ENCODE measurements at places on chromosomes 6 and 20.

GRCh38 chr6:126529637-126530362, 189.9 kb downstream of the CENPW start:
- DNase-seq: no peak

DNA sequence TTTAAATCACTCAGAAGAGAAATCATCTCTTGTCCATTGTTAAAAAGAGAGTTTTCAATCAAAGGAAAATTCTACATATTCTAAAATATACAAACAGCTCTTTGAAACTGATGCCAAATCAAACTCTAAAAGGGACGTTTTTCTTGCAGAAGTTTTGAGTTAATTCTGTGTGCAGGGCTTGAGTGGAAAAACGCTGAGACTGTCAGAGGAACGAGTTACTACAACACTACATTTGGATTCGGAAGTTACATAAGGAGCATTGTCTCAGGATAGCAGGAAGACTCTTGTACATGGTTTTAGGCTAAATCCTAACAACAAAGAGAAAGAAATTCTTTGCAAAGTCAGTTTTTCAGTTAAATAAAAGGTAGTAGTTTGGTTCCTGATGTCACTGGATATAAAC, 155.7 kb upstream of the SUPT3H start:
- no peak for DNase-seq

- no peak for DNase-seq
Observed at GRCh38 chr6:6033858-6034257, 27.1 kb upstream of the NRN1 start.

- DNase-seq: no peak
Observed at GRCh38 chr6:129631070-129631469, 78.9 kb downstream of the ARHGAP18 start.

- DNase-seq: no peak
Observed at GRCh38 chr20:4802527-4802926, 80.8 kb downstream of the PRND start.

- no peak for DNase-seq
Observed at GRCh38 chr20:50475681-50476292, 34.4 kb upstream of the PTPN1 start.

GRCh38 chr6:73169111-73169510, 56.2 kb downstream of the KHDC1L start:
- no peak for DNase-seq

- DNase-seq: no peak
Observed at GRCh38 chr20:35167787-35168186, 4.1 kb upstream of the PROCR start.

DNA sequence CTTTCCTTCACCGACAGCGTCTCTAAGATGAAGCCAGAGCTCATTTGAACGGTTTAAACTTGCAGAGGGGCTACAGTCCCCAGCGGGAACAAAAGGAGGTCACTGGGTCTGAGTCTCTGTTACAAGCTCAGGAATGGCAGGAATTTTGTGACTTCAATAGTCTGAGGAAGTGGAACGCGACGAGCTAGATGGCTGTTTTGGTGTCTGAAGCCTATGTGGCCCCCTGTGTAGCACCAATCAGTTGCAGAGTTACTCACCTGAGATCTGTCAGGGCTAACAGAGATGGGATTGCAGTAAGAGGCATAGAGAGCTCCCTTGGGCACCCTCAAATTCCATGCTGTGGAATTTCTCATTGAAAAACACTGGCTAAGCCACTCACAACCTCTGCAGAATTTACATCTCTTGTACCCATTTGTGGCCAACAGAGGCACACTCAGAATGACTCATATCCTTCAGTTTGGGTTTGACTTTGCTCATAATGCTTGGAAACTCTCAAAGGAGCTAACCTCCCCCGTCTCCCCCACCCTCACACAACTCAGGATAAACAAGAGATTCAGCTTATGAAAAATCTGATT, 7.1 kb upstream of the TCP11 start:
- DNase-seq: no peak

DNA sequence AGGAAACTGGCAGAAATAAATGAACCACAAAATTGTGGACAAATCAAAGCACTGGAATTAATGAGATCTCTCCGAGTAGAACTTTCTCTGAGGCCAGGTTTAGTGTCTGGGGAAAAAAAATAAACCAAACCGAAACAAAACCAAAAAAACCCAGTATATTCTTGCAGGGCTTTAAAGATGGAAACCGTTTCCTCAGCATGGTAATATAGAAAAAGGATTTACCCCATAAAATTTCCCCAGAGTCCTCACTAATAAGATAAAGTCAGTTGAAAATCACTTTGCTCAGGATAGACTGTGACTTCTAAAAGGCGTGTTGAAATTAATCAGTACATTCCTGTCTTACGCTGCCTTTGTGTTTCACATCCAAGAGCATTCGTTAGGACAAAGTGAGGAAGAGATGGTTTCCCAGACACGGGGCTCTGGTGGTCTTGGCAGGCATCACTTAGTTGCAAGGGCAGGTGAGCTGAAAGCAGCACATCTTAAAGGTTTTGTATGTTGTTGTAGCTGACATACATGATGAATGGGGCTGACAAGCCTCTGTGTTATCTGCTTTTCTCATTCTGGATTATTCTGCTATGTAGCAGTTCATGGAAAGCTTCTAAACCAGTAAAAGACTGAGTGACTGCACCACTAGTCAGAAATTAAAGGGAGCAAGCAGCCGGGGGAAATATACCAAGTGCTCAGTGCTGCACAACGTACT, 85.2 kb upstream of the PRL start:
- DNase-seq: no peak

DNA sequence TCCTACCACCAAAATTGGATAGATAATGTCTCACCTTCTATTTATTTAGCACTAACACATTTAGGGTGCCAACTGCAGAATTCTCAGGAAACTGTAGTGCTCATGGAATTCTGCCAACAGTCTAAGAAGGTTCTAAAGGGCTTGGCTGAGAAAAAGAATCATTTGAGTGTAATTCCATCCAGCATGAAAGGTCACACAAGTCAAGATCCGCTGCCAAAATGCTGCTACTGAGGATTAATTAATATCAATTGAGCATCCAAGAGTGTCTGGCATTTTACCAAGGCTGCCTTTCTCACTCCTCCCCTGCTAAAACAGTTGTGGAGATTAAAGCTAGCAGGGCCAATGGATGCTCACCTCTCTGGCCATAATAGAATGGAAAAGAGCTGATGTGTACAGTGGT, 112.7 kb downstream of the FHL5 start:
- no peak for DNase-seq

GRCh38 chr20:41958391-41958790, 340.2 kb upstream of the CHD6 start:
- DNase-seq: no peak

- peak; percentile 30 for DNase-seq
Observed at GRCh38 chr6:26400626-26401025, 1.4 kb upstream of the BTN3A1 start.

DNA sequence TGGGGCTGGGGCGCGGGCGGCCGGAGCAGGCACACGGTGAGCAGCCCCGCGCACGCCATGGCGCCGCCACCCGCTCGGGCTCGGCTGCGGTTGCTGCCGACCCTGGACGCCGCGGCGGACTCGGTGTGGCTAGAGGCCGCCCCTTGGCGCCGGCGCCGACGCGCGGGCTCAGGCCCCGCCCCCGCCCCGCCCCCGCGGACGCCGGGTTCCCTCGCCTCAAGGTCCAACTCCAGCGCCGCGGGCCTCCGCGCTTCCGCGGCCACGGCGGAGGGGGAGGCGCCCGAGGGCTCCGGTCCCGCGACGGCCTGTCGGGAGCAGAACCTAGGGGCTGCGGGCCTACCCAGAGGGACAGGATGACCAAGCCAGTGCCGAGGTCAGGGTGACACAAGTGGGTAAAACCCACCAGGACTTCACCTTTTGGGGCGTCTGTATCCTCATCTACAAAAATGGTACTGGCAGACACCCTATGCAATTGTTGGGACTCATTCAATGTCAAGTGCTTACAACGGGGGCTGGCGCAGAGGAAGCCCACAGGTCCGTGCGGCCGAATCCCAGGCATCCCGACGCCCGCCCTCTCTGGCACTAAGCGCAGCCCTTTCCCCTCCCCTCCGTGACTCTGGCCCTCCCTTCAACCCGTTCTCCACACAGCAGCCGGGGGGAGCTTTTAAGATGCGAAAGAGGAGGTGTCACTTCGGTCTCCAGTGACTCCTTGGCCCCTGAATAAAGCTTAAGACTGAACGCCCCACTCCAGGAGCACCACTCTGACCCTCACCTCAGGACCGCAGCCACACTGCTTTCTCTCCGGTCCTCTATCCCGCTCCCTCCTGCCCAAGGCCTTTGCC, at the start of gene NECAB3:
Gene NECAB3 (minus strand): TSS at position 135 of the 842 bp plus-strand sequence. CDS start 76 bp downstream, at position 59.
- DNase-seq: peak; percentile 68

DNA sequence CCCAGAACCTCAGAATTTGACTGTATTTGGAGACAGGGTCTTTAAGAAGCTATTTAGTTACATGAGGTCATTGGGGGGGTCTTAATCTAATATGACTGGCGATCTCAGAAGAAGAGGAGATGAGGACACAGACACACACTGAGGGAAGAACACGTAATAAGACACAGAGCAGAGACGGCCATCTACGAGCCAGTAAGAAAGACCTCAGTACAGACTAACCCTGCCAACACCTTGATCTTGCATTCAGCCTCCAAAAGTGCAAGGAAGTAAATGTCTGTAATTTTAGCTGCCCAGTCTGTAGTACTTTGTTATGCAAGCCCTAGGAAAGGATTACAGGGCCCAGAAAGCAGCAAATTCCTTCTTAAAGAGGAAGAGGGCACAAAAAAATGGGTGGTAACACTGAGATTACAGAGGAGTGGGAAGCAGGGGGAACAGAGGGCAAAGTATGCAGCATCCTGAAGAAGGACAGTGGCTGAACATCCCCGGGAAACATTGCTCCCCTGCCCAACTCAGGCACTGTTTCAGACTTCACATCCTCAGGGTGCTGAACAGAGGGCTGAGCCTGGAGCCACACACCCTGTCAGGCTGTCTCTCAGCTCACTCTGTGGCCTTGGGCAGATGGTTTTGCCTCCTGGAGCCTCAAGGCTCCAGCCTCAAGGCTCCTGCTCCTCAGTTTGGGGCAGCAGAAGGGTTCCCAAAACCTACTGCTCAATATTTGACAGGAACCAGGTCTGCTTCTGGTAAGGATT, 27.9 kb upstream of the SIRPG start:
- DNase-seq: no peak

DNA sequence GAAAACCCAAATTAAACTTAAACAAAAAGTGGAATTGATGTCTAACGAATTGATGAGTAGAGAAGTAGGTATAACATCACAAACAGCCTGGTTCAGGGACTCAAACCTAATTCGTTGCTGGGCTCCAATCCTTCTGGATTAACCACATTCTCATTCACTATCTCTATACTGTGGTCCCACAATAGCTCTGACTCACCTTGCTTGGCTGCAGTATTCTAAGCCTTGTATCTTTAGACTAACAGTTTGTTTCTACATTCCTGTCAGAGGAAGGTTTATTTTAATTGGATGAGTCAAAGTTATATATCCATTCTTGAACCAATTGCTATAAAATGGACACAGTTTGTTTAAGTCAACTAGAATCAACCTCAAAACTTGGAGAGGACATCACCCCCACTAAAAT, 530.5 kb upstream of the PTCHD4 start:
- DNase-seq: no peak

- peak; percentile 55 for DNase-seq
Observed at GRCh38 chr6:2885967-2886735, 17.0 kb downstream of the SERPINB9 start.

DNA sequence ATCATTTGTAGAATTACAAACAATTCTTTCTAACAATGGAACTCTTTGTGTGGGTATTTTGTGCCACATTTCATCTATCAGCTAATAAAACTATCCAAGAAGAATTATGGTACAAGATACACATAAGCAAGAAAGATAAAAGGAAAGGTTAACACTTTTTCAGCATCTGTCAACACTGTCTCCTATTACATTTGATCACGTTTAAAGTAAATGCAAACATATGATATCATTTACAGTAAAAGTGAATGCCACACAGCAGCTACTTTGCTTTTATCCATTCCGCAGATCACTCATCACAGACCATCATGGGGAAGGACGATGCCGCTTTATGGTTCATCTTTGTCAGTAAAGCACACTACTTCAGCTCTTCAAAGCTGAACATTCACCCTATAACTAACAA, 456.4 kb upstream of the MANEA start:
- no peak for DNase-seq

- no peak for DNase-seq
Observed at GRCh38 chr6:133001040-133001565, 186.7 kb downstream of the RPS12 start.
